Suprapubic skin (tissue), 4 donors: ENCODE measurements at places on chromosomes 6 and 20. TPM values are rescaled to one million over a fixed set of nuclear protein-coding genes. Genes with fewer than 3 reads are reported as not detected.

The KPNA5 gene
- 6.1 TPM for total RNA-seq

The DSP gene
- total RNA-seq = 2,508 TPM

The TDRD6 gene
- 1.8 TPM for total RNA-seq

The TBC1D22B gene
- 17.3 TPM for total RNA-seq

DNA sequence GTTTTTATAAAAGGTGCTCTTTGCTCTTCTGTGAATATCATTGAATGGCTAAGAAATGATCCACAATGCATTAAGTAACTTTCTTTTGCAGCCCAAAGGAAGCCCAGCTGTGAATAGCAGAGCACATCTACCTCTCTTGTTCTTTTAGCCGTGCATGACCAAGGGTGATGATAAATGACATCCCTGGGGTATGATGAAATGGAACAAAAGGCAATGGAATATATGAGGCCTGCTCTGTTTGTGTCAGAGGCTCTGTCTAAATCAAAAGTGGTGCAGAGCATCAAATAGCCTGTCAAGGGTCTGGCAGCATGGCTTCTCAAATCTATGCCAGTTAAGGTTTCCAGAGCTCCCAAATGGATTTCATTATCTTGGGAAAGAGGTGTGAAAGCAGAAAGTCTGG is 362.6 kb upstream of the RNF217 start:
- no peaks in the 10 kb centered on the region for H3K36me3 ChIP-seq
- no peak overlapping the region for H3K27ac ChIP-seq
- no peak overlapping the region for H3K4me3 ChIP-seq
- no peaks in the 10 kb centered on the region for H3K27me3 ChIP-seq

DNA sequence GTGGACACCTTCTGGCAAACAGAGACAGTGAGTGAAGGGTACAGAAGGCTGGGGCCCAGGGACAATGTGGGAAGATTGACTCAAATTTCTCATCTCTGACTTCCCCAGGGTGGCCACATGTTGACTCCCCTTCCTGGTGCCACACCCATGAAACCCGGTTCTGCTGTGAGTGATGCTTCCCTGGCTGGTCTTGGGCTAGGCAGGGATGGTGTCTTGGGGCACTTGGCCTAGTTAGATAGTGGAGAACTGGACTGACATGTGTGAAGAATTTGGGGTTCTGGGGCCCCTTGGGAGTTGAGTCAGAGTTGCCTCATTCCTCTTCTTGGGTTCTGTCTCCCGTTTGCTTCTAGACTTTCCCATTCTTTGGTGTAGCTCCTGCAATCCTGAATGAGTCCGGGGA is 34.2 kb downstream of the GSS start:
- no peak for DNase-seq
- H3K27me3 ChIP-seq = no peaks in the 10 kb centered on the region
- peaks cover 48% of the 10 kb centered on the region for H3K36me3 ChIP-seq
- peak overlapping the region; percentile 4 for H3K27ac ChIP-seq
- peaks cover 22% of the 10 kb centered on the region for H3K4me1 ChIP-seq
- H3K4me3 ChIP-seq = no peak overlapping the region

DNA sequence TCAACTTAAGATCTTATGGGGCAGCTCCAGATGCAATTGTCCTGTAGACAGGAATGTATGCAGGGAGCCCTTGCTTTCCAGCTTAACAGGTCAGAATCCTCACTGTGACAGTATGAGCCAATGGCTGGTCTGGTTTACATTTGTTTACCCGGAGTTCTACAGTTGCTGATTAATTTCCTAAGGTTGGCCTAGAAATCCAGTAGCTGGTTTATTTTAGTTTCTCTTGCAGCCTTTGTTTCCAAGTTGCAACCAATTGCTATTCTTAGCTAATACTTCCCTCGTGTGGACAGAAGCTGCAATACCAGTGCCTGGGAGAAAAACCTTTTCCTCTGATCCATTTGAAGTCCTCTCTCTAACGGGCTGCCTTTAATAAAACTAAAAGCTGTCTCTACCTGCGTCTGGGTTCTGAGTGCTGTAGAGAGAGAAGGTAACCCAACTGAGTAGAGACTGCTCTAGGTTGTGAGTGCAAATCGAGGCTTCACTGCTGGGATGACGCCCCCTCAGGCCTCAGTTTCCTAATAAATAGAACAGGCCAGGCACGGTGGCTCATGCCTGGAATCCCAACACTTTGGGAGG is 45.9 kb downstream of the ZNF217 start:
- H3K27ac ChIP-seq = no peak overlapping the region
- no peak for DNase-seq
- H3K36me3 ChIP-seq = no peaks in the 10 kb centered on the region
- peaks cover 4% of the 10 kb centered on the region for H3K4me1 ChIP-seq

DNA sequence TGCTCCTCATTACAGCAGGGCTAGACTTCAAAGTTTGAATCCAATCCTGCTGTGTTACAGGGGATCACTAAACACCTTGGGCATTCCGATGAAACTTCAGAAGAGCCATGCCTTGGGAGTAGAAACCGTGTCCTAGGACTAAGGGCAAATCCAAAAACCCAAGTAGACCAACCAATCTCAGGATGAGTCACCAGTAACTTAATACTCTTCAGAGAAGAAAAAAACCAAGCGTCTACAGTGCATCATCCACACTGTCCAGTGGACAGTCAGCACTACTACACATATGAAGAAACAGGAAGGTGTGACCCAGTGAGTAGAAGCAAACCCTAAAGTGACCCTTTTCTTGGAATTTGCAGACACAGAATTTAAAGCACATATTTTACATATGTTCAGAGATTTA is 39.5 kb upstream of the VAPB start:
- H3K4me1 ChIP-seq = no peaks in the 10 kb centered on the region
- H3K36me3 ChIP-seq = peaks cover 28% of the 10 kb centered on the region
- H3K4me3 ChIP-seq = no peak overlapping the region
- no peak overlapping the region for H3K27ac ChIP-seq
- H3K27me3 ChIP-seq = no peaks in the 10 kb centered on the region

DNA sequence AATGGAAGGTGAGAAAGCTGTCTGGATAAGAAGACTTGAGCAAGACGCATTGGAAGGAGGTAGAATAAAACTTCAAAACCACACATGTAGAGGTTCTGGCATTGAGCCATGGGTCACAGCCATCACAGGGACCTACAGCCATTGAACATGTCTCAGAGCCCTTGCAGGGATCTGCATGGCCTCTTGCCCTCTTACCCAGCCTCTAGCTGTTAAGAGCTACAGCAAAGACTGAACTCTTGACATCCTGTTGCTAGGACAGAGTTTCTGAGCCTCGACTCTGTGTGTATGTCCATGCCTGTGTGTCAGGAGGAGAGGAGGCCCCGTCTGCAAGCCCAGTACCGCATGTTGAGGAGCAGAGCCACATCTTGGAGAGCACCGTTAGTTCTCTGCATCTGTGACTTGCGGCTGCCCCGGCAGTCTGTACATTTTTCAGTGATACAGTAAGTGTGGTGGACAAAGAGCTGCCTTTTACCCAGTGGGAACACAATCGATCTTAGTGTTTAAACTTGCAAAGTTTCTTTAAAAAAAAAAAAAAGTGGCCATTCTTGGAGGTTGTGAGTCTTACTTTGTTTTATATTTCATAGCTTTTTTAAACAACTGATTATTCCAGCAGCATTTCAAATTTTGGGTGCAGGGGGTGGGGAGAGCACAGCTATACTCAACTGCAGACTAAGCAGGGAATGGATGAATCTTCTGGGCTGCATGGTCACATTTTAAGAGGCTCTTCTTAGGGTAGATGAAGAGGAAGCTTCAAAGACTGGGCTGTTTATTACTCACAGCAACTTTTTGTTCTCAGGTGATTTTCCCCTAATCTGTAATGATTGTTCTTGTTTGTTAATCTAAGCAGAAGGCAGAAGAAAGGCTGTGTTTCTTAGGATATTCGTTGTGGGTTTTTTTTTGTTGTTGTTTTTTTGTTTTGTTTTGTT is 88.5 kb downstream of the TBC1D7 start:
- H3K4me1 ChIP-seq = no peaks in the 10 kb centered on the region
- H3K36me3 ChIP-seq = no peaks in the 10 kb centered on the region
- no peaks in the 10 kb centered on the region for H3K27me3 ChIP-seq
- H3K27ac ChIP-seq = no peak overlapping the region
- DNase-seq = no peak
- H3K4me3 ChIP-seq = no peak overlapping the region
